ENCODE measurements at places on chromosomes 2 and 18.

DNA sequence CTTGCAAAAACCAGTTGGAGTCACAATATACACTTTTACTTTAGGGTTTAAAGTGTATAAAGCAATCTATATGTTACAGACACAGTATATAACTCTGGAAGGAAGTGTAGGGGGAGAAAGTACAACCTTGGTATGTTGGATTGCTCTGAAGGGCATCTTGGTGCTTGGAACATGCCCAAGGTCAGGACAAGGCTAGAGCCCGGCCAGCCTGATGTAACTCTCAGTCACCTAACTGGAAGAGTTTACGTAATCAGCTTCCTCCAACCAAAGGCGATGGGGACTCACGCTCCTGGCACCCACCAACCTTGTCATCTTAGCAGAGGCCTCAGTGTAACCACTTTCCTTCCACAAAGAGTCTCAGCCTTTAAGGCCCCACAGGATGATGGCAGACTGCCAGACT is 181.1 kb upstream of the ACAA2 start:
- no peak for DNase-seq

- DNase-seq, result peak; percentile 67
Observed at GRCh38 chr2:180077295-180077906, 70.3 kb upstream of the CWC22 start.

GRCh38 chr2:169141713-169142352 is 72.5 kb downstream of the DHRS9 start:
- DNase-seq, result peak; percentile 82

GRCh38 chr2:128272601-128273468 is 45.8 kb downstream of the HS6ST1 start:
- no peak for DNase-seq

- no peak for DNase-seq
Observed at GRCh38 chr2:226213717-226214116, 585.9 kb downstream of the IRS1 start.

- DNase-seq, result no peak
Observed at GRCh38 chr2:5736886-5737285, 44.7 kb downstream of the SOX11 start.

GRCh38 chr2:85926931-85927661 is 38.3 kb upstream of the ST3GAL5 start:
- no peak for DNase-seq

DNA sequence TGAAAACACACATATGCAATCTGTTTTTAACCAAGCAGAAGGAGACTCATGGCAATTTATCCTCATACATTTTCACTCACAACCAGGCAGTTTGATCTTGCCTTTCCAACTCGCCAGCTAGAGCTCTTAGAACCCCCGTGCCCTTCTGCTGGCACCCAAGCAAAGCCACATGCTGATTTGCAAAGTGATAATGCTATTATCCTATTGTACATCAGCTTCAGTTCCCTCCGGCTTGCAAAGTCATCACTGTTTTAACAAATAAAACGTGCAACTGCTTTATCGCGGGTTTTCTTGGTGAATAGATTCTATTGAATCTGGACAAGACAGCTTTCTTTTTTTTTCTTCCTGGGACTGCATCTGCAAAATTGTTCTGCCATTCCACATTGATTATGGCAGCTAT is 314.6 kb downstream of the LNPK start:
- no peak for DNase-seq

GRCh38 chr2:152309352-152310214 is 25.4 kb upstream of the FMNL2 start:
- DNase-seq, result peak; percentile 5

DNA sequence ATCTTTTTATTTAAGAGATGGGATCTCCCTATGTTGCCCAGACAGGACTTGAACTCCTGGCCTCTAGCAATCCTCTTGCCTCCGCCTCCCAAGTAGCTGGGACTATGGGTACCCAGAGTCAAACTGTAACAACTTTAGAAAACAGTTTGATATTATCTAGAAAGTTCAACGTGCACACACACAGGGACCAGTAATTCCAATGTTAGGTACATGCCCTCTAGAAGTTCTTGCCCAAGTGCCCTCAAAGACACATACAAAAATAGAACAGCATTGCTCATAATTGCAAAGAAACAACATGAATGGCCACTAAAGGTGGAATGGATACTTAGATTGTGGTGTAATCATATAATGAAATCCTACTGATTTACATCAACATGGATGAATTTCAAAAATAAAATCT is 12.6 kb upstream of the LPIN2 start:
- no peak for DNase-seq

Measured in DMS53 (cell line).